ENCODE measurements at places on chromosomes 13 and 19.

- DNase-seq = no peak
These were observed 25.2 kb downstream of the NLRP9 start for GRCh38 chr19:55712804-55713631.

- no peak for DNase-seq
These were observed 81.4 kb downstream of the KCTD12 start for GRCh38 chr13:76804801-76805200.

- peak; percentile 7 for DNase-seq
These were observed 10.9 kb downstream of the NCR1 start for GRCh38 chr19:54916822-54917221.

DNA sequence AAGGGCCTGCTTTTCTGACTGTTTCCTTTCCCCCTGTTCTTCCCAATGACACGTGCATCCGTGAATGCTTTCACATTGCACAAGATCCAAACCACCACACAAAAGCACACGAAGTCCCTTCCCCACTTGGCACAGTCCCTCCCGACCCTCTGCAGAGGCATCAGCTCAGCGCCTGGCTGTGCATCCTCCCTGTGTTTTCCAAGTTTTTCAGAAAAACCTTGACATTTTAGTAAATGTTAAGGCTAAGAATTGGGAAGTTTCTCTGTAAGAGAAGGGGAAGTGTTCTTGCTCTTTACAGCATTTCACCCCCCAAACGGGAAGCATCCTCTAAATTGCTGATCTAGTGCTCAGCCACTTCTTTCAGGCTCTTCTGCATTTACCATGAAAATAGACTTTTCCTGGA is 94.5 kb upstream of the TM9SF2 start:
- peak; percentile 42 for DNase-seq

GRCh38 chr13:33070713-33071112 is 54.5 kb downstream of the KL start:
- no peak for DNase-seq

GRCh38 chr19:58096884-58097283 is 1.1 kb downstream of the ZSCAN18 start:
- DNase-seq = no peak

DNA sequence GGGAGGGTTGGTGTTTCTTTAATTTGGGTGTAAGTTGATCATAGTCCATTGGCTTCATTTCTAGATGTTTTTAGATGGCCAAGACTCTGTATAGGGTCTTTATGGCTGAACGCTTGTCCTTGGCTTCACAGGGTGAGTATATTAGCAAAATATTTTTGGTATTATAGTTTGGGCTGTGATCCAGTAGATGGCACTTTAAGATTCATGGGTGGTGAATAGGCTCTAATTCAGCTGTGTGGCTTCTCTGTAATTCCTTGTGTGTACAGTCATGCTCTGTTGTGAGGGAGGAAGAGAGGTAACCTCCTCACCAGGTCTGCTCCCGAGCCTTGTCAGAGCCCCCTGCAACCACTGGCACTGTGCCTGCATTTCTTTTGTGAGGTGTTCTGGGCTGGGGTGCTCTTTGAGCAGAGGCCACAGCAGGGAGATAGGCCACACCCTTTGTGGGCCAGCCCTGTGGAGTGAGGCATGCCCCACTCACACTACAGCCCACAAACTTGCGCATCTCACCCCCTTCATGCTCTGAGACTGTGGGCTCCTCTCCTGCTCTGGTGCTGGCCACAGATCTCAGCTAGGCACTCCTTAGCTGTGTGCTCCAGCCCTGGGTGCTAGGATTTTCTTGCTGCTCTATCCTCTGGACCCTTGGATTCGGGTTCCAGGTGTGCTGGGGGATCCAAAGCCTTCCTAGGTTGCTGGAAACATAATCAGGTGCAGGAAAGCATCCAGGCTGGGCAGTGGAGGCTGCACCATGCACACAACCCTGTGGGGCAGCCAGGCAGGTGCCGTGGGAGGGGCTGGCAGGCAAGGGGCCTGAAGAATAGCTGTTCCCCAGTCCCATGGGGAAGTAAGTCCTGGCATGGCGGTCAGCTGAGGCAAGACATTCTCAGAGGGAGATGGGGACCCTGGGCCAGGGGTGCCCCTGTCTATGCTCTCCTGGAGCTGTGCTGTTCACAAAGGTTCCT is 193.9 kb downstream of the GPC5 start:
- no peak for DNase-seq

- peak; percentile 57 for DNase-seq
These were observed 57.6 kb upstream of the ZNF507 start for GRCh38 chr19:32287811-32288227.

DNA sequence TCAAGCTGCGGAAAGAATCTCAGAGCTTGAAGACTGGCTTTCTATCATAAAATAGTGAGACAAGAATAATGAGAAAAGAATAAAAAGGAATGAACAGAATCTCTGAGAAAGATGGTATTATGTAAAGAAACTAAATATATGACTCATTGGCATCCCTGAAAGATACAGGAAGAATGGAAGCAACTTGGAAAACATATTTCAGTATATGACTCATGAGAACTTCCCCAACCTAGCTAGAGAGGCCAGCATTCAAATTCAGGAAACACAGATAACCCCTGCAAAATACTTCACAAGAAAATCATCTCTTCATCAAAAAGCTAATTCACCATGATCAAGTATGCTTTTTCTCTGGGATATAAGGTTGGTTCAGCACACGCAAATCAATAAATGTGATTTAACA is 2318.0 kb downstream of the PCDH9 start:
- no peak for DNase-seq

DNA sequence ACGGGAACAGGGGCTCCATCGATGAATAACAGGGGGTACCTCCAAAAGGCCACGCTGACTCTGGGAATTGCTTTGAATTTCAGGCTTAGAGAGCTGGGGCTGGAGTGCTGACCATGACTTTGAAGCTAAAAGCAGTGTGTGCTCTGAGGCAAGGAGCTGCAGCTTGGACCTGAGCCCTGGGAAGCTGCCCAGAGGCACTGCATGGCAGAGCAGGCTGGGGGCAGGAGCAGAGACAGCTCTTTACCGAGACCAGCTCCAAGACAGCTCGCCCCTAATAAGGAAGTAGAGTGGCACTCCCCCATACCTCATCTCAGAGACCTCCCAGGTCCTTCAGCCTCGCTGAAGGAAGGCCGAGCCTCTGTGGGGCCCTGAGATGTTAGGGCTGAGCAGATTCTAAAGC is 200.2 kb downstream of the COL4A1 start:
- peak; percentile 38 for DNase-seq

All from globus pallidus (tissue), 1 donor.